Hepatocyte (in vitro differentiated cells): ENCODE measurements at places on chromosomes 7 and 10. TPM values are rescaled to one million over a fixed set of nuclear protein-coding genes. Genes with fewer than 3 reads are reported as not detected.

The ZWINT gene
- 26.3 and 26.5 TPM in 2 replicates for polyA plus RNA-seq

The PRF1 gene
- polyA plus RNA-seq = 0.39 TPM in 1 of 2 replicates, not detected in the other

- no peak overlapping the region for H3K4me3 ChIP-seq
- no peaks in the 10 kb centered on the region for H3K27me3 ChIP-seq
Observed at GRCh38 chr7:2893411-2893861, 49.3 kb upstream of the GNA12 start.

The VDAC2 gene
- 190 and 192 TPM in 2 replicates for polyA plus RNA-seq

DNA sequence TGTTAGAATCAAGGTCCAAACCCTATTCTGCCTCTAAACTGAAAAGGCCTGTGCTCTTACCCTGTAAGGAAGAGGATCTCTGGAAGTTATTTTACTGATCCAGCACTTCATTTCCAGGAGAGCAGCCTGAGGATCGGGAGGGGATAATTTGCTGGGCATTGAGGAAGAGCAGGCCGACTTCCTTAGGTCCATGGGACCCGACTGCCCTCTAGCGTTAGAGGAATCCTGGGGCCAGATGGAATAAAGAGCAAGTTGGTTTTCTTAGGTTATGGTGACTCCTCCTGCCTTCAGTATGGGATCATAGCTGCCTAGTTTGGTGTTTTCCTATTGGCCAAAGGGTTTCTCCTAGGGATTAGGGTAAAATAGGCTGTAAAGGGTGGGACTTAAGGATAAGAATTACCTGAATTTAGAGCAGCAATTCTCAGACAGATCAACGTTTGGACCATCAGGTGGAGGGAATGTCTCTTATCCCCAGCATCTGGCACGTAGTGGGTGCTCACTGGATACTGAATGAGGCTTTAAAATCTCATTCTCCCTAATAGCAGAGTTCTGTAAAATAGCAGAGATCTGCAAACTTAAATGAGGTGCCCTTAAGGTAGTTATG is 40.0 kb upstream of the SORBS1 start:
- DNase-seq = peak; percentile 93
- H3K27ac ChIP-seq = no peak overlapping the region
- peaks cover 2% of the 10 kb centered on the region for H3K4me1 ChIP-seq
- H3K27me3 ChIP-seq = no peaks in the 10 kb centered on the region

The IFIT1 gene
- polyA plus RNA-seq = 5.6 and 8.2 TPM in 2 replicates

The DMTF1 gene
- 37.8 and 42.5 TPM in 2 replicates for polyA plus RNA-seq

DNA sequence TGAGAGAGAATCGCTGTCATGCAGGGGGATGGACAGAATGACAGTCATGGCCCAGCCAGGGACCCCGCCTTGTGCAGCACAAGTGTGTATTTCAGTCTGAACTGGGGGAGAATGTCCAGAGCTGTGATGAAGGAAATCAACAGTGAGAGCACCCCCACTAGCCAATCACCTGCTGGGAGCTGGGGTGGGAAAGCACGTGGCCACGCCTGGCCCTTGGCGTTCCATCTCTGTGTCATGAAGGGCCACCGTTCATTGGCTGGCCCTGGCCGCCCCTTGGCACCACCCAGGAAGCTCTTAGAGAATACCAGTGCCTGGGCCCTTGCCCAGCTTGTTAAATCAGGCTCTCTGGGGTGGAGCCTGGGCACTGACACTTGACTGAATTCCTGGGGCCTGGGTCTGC is 22.8 kb downstream of the GRID1 start:
- no peaks in the 10 kb centered on the region for H3K36me3 ChIP-seq
- H3K27me3 ChIP-seq = no peaks in the 10 kb centered on the region
- H3K27ac ChIP-seq = no peak overlapping the region

The C10orf143 gene
- polyA plus RNA-seq = 3.0 and 3.6 TPM in 2 replicates

The ZNF487 gene
- polyA plus RNA-seq = 5.6 and 8.9 TPM in 2 replicates

GRCh38 chr7:98957766-98958165 is 79.4 kb downstream of the TRRAP start:
- H3K27ac ChIP-seq = no peak overlapping the region
- no peak overlapping the region for H3K4me3 ChIP-seq
- no peak for DNase-seq

DNA sequence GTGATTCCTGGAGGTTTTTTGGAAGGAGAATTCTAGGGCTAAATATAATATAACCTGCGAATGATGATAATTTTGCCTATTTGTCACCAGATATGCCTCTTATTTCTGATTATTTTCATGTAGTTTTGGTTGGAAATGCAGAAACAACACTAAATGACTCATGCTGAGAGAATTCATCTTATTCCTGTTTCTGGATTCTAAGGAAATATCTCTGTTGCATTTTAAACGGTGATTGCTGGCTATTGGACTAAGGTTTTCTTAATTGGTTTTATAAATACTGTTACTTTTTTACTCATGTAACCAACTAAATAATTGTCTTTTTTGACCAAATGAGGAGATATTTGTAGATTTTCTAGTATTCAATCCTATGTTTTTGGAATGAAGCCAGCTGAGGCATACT is 204.9 kb upstream of the NPSR1 start:
- H3K27ac ChIP-seq = no peak overlapping the region
- no peaks in the 10 kb centered on the region for H3K4me1 ChIP-seq
- no peak for DNase-seq
- no peaks in the 10 kb centered on the region for H3K36me3 ChIP-seq

DNA sequence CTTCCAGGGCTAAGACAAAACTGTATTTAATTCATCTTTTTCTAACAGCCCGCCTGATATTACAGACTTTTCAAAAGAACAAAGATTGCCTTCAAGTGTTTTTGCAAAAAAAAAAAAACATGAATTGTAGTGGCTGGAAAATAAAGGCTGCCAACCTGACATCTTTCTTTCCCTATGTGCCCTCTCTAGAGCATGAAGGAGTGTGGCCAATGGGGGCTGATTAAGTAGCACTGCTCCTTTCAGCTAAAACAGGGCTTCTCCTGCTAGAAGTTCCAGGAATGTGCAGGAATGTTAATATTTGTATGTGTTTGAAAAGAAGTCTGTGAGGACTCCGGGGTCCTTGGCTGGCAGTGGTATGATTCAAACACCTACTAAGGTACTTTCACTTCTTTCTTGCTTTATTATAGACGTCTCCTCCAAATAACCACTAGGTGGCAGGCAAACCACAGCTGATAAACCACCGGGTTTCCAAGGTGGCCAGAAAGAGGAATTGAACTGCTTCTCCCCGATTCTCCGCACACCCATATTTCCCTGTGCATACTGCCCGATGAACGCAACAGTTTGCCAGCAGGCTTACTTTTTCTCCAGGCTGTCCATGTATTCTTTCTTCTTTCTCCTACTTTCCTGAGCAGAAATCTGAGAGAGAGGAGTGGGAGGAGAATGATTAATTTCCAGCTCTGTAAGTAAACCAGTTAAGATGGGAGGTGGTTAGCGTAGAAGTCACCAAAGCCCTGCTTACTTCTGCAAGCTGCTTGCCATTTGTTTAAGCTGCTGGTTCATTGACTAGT is 56.8 kb upstream of the DGKI start:
- peak; percentile 84 for DNase-seq
- peaks cover 7% of the 10 kb centered on the region for H3K36me3 ChIP-seq
- no peaks in the 10 kb centered on the region for H3K27me3 ChIP-seq
- H3K4me3 ChIP-seq = no peak overlapping the region
- no peaks in the 10 kb centered on the region for H3K4me1 ChIP-seq

DNA sequence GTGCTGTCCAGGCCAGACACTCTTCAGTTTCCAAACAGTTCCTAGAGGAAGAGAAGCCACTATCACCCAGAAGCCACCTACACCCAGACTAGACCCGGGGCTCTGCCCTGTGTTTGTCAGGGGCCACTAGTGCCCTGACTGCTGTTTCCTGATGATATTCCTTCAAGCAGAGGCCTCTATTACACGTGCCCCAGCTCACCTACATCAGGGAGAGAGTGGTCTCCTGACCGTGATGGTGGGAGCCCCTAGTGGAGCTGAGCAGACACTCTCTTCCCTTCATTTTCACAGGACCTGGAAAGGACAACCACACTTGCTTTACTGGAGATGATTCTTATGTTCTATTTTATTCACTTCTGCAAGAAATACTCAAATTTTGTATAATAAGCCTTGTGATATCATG is 9.2 kb downstream of the ZNF394 start:
- H3K27ac ChIP-seq = no peak overlapping the region
- H3K27me3 ChIP-seq = no peaks in the 10 kb centered on the region
- no peaks in the 10 kb centered on the region for H3K4me1 ChIP-seq
- no peak overlapping the region for H3K4me3 ChIP-seq
- peaks cover 14% of the 10 kb centered on the region for H3K36me3 ChIP-seq

DNA sequence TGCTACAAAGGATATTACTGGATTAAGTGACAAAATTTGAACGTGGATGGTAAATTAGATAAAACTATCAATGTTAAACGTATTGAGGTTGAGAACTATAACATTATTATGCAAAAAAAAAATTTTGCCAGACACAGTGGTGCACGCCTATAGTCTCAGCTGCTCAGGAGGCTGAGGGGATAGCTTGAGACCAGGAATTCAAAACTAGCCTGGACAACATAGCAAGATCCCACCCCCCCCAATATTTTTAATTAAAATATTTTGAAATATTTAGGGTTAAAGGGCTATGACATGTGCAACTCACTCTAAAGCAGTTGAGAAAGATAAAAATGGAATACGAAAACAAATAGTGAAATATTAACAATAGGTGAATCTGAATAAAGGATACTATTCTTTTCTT is 45.1 kb upstream of the ANAPC16 start:
- no peak for DNase-seq
- peak overlapping the region; percentile 39 for H3K27ac ChIP-seq
- no peaks in the 10 kb centered on the region for H3K36me3 ChIP-seq
- H3K27me3 ChIP-seq = no peaks in the 10 kb centered on the region
- H3K4me3 ChIP-seq = no peak overlapping the region
- peaks cover 4% of the 10 kb centered on the region for H3K4me1 ChIP-seq

GRCh38 chr7:70893971-70894715 is 237.8 kb upstream of the GALNT17 start:
- H3K27ac ChIP-seq = peak overlapping the region; percentile 6
- no peaks in the 10 kb centered on the region for H3K27me3 ChIP-seq
- H3K4me3 ChIP-seq = no peak overlapping the region

The IFT22 gene
- polyA plus RNA-seq = 29.8 and 42.2 TPM in 2 replicates

The ASZ1 gene
- 0.10 and 0.28 TPM in 2 replicates for polyA plus RNA-seq

The CHN2 gene
- 12.3 and 13.7 TPM in 2 replicates for polyA plus RNA-seq

- peaks cover 5% of the 10 kb centered on the region for H3K27me3 ChIP-seq
- no peaks in the 10 kb centered on the region for H3K36me3 ChIP-seq
- no peaks in the 10 kb centered on the region for H3K4me1 ChIP-seq
- no peak overlapping the region for H3K4me3 ChIP-seq
- no peak overlapping the region for H3K27ac ChIP-seq
Observed at GRCh38 chr7:72313906-72314305, 98.2 kb downstream of the CALN1 start.

The PTPN20 gene
- polyA plus RNA-seq = not detected in 2 replicates

DNA sequence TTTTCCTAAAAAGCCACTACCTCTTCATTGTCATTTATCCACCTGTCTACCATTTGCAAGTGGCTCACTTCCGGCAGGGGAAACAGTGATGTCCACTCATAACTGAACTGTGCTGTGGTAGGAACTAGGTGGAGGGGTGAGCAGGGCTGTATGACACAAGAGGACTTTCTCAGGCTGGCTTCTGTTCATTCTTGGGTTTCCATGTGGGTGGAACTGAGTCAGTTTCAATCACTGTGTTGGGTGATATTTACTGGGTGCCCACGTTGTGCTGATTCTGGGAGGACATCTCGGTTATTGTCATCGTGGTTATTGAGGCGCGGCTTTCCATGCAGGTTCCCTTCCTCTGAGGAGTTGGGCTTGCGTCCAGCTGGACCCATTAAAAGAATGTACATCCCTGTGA is 38.8 kb downstream of the RAMP3 start:
- H3K4me1 ChIP-seq = no peaks in the 10 kb centered on the region
- no peak overlapping the region for H3K27ac ChIP-seq
- H3K4me3 ChIP-seq = no peak overlapping the region
- DNase-seq = no peak
- H3K36me3 ChIP-seq = no peaks in the 10 kb centered on the region
- peaks cover 5% of the 10 kb centered on the region for H3K27me3 ChIP-seq

GRCh38 chr7:130896051-130896881 is 162.3 kb upstream of the KLF14 start:
- H3K27ac ChIP-seq = no peak overlapping the region
- no peaks in the 10 kb centered on the region for H3K36me3 ChIP-seq
- DNase-seq = no peak
- H3K4me1 ChIP-seq = peaks cover 25% of the 10 kb centered on the region
- no peaks in the 10 kb centered on the region for H3K27me3 ChIP-seq

DNA sequence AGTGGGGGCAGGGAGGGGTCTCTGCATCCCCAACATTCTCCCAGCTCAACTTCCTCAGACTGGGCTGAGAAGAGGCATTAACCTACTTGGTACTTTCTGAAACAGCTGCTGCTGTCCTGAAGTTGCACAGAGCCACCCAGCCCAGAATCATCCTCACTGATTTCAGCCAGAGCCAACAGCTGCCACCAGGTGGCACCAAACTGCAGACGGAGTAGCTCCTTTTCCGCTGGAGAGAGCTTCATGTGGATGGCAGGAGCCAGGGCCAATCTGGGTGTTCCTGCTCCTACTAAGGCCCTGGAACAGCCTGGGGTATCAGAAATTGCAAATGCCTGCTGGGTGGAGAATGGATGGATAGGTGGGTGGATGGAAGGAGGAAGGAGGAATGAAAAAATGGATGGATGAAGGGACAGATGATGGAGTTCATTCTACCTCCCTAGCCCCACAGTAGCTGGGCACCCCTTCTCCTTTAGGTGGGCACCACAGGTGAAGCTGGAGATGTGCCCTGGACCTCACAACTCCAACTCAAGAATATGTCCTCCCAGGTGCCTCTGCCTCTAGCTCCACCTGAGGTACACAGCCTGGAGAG is 11.8 kb upstream of the DRGX start:
- H3K36me3 ChIP-seq = no peaks in the 10 kb centered on the region
- H3K4me1 ChIP-seq = no peaks in the 10 kb centered on the region
- DNase-seq = peak; percentile 90

The CPA1 gene
- polyA plus RNA-seq = 4.4 and 5.8 TPM in 2 replicates

DNA sequence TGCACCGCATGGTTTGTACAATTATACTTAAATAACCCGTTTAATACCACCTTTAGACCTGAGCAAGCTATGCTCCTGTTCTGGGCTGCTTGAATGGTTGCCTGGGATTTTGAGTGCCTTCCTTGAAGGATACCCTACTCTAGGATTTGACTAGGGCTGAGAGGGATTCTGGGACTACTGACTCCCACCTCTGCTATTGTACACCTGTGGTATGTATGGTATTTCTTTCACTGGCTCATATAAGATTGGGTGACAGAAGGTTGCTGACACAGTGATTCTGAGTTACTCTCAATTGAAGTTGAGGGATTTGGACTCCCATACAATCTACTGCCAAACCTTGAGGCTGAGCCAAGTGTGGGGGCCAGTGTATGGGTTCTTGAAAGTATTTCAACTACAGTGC is 494.4 kb upstream of the SEMA3D start:
- no peaks in the 10 kb centered on the region for H3K27me3 ChIP-seq
- H3K27ac ChIP-seq = no peak overlapping the region
- DNase-seq = no peak
- no peak overlapping the region for H3K4me3 ChIP-seq
- H3K36me3 ChIP-seq = no peaks in the 10 kb centered on the region

- peaks cover 17% of the 10 kb centered on the region for H3K4me1 ChIP-seq
- no peak overlapping the region for H3K4me3 ChIP-seq
- H3K27ac ChIP-seq = peak overlapping the region; percentile 63
- DNase-seq = peak; percentile 78
Observed at GRCh38 chr10:78255796-78256638, 222.4 kb downstream of the RPS24 start.

GRCh38 chr7:131021460-131021859 is 287.5 kb upstream of the KLF14 start:
- H3K4me1 ChIP-seq = no peaks in the 10 kb centered on the region
- H3K36me3 ChIP-seq = no peaks in the 10 kb centered on the region
- no peak overlapping the region for H3K27ac ChIP-seq
- no peaks in the 10 kb centered on the region for H3K27me3 ChIP-seq
- DNase-seq = no peak
